ENCODE measurements at places on chromosomes 12 and 14.

DNA sequence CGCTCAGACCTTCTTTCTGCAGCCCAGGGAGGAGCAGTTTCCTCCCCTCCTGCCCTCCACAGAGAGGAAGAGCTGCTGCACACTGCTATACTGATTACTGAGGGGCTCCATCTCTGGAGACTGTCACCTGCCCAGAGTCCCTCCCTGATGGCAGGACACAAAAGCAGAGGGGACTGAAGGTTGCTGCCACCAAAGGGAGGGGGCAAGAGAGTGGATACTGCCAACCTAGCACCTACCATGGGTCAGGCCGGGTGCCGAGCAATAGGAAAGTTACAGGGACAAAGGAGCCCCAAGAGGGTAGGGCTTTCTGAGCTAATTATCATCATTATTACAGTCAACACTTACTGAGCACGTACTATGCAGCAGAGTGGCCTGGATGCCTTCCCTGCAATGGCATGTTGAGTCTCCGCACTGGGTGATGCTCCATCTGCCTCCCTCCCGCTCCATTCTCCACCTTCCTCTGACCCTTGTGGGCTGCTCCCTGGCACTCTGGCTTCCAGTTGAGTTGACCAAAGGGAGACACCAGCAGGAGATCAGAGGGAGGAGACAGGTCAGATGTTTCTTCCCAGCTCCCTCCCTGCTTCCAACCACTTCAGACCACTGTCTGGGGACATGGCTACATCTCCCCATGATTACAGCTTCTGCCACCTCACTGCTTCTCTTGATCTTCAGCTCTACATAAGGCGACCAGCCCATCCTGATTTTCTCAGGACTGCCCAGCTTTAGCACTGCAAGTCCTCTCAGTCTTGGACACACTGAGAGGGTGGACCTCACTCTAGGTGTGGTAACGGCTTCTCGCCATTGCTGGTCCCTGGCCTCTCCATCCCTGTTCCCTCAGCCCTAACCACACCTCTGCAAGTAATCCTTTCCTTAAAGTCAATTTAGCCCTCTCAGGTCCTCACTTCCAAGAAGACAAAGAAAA is 2.6 kb upstream of the KRT79 start:
- no peak for DNase-seq

GRCh38 chr14:104066279-104066678 is 19.2 kb upstream of the ASPG start:
- DNase-seq: no peak

- no peak for DNase-seq
Observed at GRCh38 chr14:95620659-95621059, 65.6 kb upstream of the TCL1B start.

DNA sequence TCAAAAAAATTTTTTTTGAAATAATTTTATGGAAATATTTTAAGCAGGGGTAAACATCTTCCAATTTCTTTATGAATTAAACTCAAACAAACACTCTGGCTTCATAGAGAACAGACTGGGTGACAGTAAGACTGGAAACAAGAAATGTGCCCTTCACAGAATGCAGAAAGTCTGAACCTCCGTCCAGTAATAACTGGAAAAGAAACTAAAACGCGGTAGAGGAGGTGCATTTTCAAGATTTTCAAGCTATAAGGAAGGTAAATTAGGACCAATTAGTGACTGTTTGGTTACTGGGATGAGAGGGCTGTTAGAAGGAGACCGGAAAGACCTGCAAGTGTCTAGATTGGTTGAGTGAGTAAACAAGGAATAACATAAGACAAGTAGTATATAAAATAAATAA is 245.7 kb downstream of the CEP128 start:
- no peak for DNase-seq

- no peak for DNase-seq
Observed at GRCh38 chr14:73313151-73313550, 75.8 kb downstream of the PAPLN start.

DNA sequence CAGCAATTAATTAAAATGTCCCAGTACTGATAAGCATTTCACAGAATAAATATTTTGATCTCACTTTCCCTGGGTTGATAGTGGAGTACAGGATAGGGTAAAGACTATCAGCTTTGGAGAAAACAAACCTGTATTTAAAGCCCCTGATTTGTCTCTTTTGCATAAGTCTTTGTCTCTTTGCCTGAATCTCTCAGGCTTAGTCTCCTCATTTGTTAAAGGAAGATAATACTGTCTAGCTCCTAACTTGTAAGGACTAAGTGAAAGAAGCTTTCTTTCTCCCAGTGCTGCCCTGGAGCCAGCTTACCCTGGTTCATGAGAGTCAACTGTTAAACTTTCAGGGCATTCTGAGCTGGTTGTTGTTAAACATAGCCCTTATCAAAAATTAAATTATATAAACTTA is 5.5 kb upstream of the NR1H4 start:
- DNase-seq: no peak

GRCh38 chr12:94987801-94988200 is 15.7 kb downstream of the NDUFA12 start:
- DNase-seq: no peak

- DNase-seq: no peak
Observed at GRCh38 chr14:78302841-78303240, 132.7 kb downstream of the NRXN3 start.

GRCh38 chr14:105145381-105146180 is 23.0 kb downstream of the JAG2 start:
- DNase-seq: no peak

GRCh38 chr12:124259154-124260066 is 35.5 kb upstream of the RFLNA start:
- DNase-seq: no peak

DNA sequence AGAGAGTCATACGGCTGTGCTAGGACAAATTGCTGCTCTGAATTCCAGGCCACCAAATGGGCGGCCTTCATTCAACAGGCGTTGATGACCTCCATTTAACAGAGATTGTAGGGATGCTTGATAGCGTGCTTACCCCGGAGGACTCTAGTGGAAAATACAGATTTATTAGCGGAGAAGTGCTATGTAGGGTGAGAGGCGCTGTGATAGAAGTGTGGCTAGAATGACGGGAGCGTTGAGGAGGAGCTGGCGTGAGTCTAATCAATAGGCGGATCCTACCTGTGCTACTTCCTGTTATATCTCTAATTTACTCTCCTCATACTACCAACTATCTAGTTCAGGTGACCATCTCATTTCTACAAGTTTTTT is 668 bp downstream of the MRPS35 start:
- no peak for DNase-seq

- DNase-seq: no peak
Observed at GRCh38 chr12:11812586-11813437, 163.3 kb downstream of the ETV6 start.
